Bone marrow (tissue), 2 donors: ENCODE measurements at places on chromosomes 3 and 15.

- DNase-seq, result no peak
These were observed 25.4 kb upstream of the FAM3D start for GRCh38 chr3:58691997-58692396.

DNA sequence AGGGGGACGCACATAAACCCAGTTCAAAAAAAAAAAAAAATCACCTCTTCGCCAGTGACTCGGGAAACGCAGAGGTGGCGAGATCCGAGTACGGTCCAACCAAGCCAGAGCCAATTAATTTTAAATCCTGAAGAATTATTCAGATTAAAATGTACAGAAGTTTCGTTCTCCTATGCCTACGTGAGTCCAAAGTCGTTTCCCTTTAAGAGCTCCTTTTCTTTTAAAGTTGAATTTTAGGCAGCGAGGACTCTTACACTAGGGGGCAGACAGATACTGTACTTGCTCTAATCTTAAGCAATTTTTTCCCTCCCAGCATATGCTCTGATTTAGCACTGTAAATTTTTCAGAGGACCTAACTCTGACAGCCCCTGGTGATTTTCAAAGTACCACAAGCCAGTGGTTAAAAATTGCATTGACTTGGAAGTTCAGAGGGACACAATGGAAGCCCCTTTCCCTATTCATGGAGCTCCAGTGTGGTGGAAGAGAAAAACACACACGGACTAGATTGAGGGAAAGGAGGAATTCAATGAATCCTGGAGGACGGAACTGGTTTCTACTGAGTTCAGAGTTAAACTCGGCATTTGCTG lies 3.3 kb upstream of the NR2F2 start:
- no peak for DNase-seq

GRCh38 chr3:72177075-72178050 lies 392.4 kb upstream of the PROK2 start:
- no peak for DNase-seq

- no peak for DNase-seq
These were observed 180.8 kb downstream of the ATP10A start for GRCh38 chr15:25682340-25682739.
